ENCODE measurements at places on chromosomes 4 and X.

GRCh38 chr4:185838514-185839193 lies 26.7 kb upstream of the SORBS2 start:
- no peak for DNase-seq

DNA sequence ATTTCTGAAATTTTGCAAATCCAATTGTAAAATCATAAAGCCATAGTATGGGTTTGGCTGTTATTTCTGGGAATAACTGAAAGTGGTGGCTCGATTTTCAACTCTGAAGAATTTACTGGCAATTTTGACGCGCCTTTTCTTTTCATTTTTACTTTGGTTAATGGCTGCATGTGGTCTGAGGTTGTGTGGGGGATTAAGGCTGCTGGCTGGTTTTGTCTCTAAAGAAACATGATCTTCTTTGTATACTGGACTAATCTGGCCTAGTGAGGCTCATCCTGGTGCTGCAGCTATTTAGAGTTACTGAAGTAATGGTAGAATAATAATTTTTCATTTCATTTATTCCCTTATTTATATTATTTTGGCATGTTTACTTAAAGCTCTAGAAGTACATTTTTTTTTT lies 164.0 kb downstream of the RNF150 start:
- DNase-seq, result no peak

GRCh38 chr4:170271723-170272122 lies 182.0 kb upstream of the AADAT start:
- DNase-seq, result no peak

- no peak for DNase-seq
Measured at GRCh38 chr4:110667670-110668069, 44.8 kb upstream of the PITX2 start.

DNA sequence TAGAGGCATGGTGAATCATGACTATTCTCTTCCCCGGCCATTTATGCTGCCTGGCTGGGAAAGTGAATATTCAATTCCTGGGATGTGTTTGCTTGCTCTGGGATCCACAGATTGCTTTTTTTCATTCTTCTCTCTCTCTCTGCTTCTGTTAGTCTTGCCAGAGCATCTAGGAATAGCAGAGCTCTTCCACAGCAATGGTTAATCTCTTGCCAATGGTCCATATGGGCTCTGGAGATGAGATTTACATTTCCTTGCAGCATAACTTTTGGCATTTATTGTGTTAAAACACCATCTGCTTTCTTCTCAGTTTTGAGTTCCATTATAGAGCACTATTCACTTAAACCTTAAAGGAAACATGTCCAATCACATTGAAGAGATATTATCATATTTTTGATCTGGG lies 59.2 kb upstream of the GUCY1A1 start:
- no peak for DNase-seq

DNA sequence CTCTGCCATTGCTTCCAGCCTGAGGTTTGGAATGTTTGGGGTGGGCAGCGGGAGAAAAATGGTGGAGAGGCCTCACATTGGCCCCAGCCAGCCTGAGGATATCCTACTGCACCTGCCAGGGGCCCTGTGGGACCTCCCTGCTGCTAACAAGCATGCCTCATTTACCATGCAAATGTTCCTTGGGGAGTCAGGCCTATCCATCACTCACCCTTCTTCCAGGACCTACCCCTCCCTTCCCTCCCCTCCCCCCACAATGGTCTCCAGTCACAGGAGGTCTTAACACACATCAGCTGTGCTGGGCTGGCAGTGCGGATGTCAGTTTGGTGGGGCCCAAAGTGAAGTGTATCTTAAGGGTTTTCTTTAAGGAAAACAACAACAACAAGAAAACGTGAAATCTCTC lies 139.2 kb downstream of the SHOX start:
- DNase-seq, result no peak

- no peak for DNase-seq
Measured at GRCh38 chr4:129040471-129040870, 52.9 kb downstream of the SCLT1 start.

- no peak for DNase-seq
Measured at GRCh38 chr4:15348236-15348635, 79.6 kb upstream of the C1QTNF7 start.

DNA sequence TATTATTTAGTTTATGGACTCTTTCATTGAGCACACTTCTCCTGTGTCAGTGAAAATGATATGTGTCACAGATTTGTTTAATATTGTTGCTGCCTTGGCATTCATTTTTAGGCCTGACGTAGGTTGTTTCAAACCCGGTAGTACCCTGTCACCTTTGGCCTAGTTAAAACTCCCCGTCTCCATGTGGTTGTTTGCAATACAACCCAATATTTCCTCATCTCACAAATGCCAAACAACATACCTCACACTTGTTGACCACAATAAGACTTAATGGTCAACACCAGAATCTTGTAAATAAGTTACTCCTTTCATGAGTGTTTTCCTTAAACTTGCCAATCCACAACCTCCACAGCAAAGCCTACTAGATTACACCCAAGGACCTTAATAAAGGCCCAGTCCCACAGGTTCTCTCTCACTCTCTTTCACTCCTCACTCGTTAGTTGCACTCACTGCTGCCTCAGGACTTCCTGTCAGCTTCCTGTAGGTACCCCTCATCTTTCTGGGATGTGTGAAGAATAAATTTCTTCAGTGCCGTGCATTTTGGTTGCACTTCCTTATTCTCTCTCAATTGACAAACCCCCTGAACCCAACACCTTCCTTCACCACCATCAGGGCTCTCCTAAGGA lies 31.3 kb downstream of the IL13RA2 start:
- no peak for DNase-seq

GRCh38 chrX:40173143-40174000 lies 75.6 kb upstream of the BCOR start:
- DNase-seq, result no peak

- DNase-seq, result no peak
Measured at GRCh38 chr4:83585982-83586508, 50.1 kb downstream of the GPAT3 start.
